ENCODE measurements at places on chromosomes 6 and 20.

GRCh38 chr20:41452226-41452625, 85.6 kb upstream of the EMILIN3 start:
- DNase-seq: no peak

DNA sequence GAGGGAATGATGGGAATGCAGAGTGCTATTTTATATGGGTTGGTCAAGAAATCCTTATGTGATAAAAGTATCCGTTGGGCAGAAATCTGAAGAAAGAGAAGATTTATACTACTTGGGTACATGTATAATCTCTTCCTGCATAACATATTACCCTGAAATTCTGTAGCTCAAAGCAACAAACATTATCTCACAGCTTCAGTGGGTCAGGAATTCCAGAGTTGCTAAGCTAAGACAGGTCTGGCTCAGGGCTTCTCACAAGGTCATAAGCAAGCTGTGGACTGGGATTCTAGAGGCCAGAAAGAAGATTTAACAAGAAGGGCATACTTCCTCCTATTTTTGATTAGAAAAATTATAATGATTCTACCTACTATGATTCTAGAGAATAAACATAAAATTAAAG, 172.5 kb upstream of the THEMIS start:
- DNase-seq: no peak

GRCh38 chr6:44107017-44107416, 20.2 kb downstream of the MRPL14 start:
- DNase-seq: no peak

GRCh38 chr6:169589293-169589692, 112.5 kb downstream of the WDR27 start:
- DNase-seq: no peak

Data from keratinocyte (primary cell).